ENCODE measurements at places on chromosomes 13 and 19.
A peak's percentile ranks its signal among the peaks of the same experiment; 100 is the strongest.

DNA sequence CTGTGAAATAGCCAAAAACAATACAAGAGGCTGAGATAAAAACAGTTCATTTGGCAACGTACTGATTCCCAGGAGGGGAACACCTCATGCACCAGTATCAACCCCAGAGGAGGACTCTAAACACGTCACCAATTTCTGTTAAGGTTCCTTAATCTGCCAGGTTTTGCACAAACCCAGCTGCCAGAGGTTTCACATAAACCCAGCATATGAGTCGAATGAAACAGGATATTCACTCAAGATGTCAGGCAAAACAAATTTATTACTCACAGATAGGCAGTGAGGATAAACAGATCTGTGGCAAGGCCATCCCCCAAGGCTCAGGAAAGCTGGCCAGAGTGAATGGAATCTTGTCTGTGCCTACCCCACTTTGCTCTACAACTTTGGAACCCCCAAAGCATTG, 210.9 kb downstream of the GPC5 start:
- DNase-seq: no peak

- DNase-seq: no peak
Observed at GRCh38 chr19:7013678-7014077, 7.6 kb downstream of the MBD3L2B start.

GRCh38 chr13:113178070-113178895, 19.8 kb downstream of the PROZ start:
- no peak for DNase-seq

- no peak for DNase-seq
Observed at GRCh38 chr19:35209646-35210045, 18.9 kb downstream of the FAM187B start.

DNA sequence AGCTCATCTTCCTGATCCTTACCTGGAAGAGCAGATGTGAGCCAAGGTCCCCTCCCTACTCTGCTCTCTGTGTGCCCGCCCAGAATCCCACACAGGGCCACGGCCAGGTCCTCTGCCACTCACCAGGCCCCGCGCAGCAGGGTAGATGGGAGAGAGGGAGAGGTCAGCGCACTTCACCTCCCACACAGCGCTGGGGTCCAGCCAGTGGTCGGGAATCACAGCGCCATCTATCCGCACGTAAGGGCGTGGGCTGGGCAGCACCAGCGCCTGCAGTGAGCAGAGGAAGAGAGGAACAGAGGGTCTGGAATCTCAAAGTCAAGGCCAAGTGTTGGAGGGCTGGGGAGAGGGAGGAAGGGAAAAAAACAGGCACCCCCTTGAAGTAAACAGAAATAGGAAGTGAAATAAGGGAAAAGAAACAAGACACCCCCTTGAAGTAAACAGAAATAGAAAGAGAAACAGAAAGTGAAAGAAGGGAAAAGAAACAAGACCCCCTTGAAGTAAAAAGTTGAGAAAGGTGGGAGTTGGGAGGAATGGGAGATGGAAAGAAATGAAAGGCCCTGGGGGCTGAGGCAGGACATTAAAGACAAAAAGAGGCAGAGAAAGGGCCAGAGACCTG, 7.0 kb upstream of the PLA2G4C start:
- DNase-seq: no peak

GRCh38 chr13:25267715-25268114, 19.6 kb downstream of the MTMR6 start:
- no peak for DNase-seq

- no peak for DNase-seq
Observed at GRCh38 chr13:101565317-101565716, 112.8 kb downstream of the ITGBL1 start.

GRCh38 chr13:98466634-98467236, 110.2 kb downstream of the STK24 start:
- no peak for DNase-seq

GRCh38 chr19:5102520-5102919, 133.6 kb downstream of the KDM4B start:
- no peak for DNase-seq

DNA sequence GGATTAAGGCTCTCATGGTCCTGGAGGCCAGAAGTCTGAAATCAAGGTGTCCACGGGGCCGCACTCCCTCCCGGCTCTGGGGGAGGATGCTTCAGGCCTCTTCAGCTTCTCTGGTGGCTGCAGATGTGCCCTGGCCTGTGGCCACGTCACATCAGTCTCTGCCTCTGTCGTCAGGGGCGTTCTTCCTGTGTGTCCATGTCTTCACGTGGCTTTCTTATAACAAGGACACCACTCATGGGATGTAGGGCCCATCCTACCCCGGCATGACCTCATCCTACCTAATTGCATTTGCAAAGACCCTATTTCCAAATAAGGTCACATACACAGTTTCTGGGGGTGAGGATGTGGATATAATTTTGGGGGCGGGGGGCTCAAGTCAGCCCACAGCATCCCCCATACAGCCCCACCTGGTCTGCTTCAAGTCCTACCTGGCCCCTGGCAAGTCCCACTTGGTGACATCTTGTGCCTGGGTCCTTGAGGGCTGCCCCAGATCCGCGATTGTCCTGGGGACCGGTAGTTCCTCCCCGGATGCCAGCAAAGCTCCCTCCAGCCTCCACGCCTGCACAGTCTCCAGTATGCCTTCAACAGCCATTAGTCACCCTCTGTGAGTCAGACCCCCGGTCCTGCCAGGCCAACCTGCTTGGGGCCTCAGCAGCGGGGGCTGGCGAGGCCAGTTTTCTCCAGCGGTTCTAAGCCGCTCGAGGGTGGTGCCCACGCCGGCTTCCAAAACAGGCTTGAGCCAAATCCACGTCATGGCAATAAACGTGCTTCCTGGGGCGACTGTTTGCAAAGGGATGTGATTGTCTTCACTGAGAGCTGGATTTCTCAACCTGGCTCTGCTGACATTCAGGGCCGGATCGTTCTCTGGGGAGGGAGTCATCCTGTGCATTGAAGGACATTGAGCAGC, 32.2 kb downstream of the MYO9B start:
- peak; percentile 34 for DNase-seq

GRCh38 chr13:39410096-39410901, 192.7 kb downstream of the LHFPL6 start:
- no peak for DNase-seq

GRCh38 chr13:35994131-35994966, 136.8 kb downstream of the DCLK1 start:
- no peak for DNase-seq

Data from DMS153 (cell line).